LHCN-M2 (cell line): ENCODE measurements at places on chromosomes 4 and X. TPM values are rescaled to one million over a fixed set of nuclear protein-coding genes. Genes with fewer than 3 reads are reported as not detected.

ELMOD2 gene
- 34.2 and 35.5 TPM in 2 replicates for total RNA-seq

FATE1 gene
- total RNA-seq = not detected in 2 replicates

USP17L11 gene
- not detected in 2 replicates for total RNA-seq

SLC2A9 gene
- total RNA-seq = 0.40 and 0.77 TPM in 2 replicates

SHISA3 gene
- total RNA-seq = not detected in 2 replicates

KLF8 gene
- total RNA-seq = 1.5 and 2.2 TPM in 2 replicates

CD38 gene
- total RNA-seq = not detected in 2 replicates

FAM9C gene
- not detected in 2 replicates for total RNA-seq

DAPP1 gene
- total RNA-seq = not detected in 2 replicates

C4orf46 gene
- total RNA-seq = 33.8 and 42.6 TPM in 2 replicates

C4orf36 gene
- total RNA-seq = 0.06 TPM in 1 of 2 replicates, not detected in the other

RPL10 gene
- 2,668 and 4,535 TPM in 2 replicates for total RNA-seq

ARHGAP4 gene
- 4.1 and 15.2 TPM in 2 replicates for total RNA-seq

PAGE4 gene
- not detected in 2 replicates for total RNA-seq

FHDC1 gene
- total RNA-seq = 0.13 and 0.46 TPM in 2 replicates

RAB39B gene
- 0.06 and 0.19 TPM in 2 replicates for total RNA-seq

C1GALT1C1 gene
- 30.6 and 33.2 TPM in 2 replicates for total RNA-seq
